ENCODE measurements at places on chromosomes 7 and 10. TPM values are rescaled to one million over a fixed set of nuclear protein-coding genes. Genes with fewer than 3 reads are reported as not detected.

UBE3C gene
- polyA plus RNA-seq = 36.9 TPM

WEE2 gene
- not detected for polyA plus RNA-seq

GRM3 gene
- not detected for polyA plus RNA-seq

PIP gene
- not detected for polyA plus RNA-seq

AKR1C3 gene
- 2.1 TPM for polyA plus RNA-seq

POMZP3 gene
- 7.5 TPM for polyA plus RNA-seq

ACBD7 gene
- polyA plus RNA-seq = 1.5 TPM

CWF19L1 gene
- 20.3 TPM for polyA plus RNA-seq

TLX1 gene
- not detected for polyA plus RNA-seq

DNAJC12 gene
- 7.0 TPM for polyA plus RNA-seq

LIPM gene
- polyA plus RNA-seq = not detected

LSM5 gene
- not detected for polyA plus RNA-seq

FOXP2 gene
- 12.7 TPM for polyA plus RNA-seq

SYCE1 gene
- 0.30 TPM for polyA plus RNA-seq

TRPV5 gene
- not detected for polyA plus RNA-seq

ANKRD22 gene
- not detected for polyA plus RNA-seq

C10orf62 gene
- polyA plus RNA-seq = not detected

AMZ1 gene
- 0.16 TPM for polyA plus RNA-seq

GCK gene
- not detected for polyA plus RNA-seq

ASZ1 gene
- not detected for polyA plus RNA-seq

TMEM178B gene
- polyA plus RNA-seq = 0.58 TPM

SYT15B gene
- 0.23 TPM for polyA plus RNA-seq

UCMA gene
- 2.6 TPM for polyA plus RNA-seq
